ENCODE measurements at places on chromosomes 3 and 15. TPM values are rescaled to one million over a fixed set of nuclear protein-coding genes. Genes with fewer than 3 reads are reported as not detected.

The CATSPER2 gene
- 1.5 TPM for total RNA-seq

DNA sequence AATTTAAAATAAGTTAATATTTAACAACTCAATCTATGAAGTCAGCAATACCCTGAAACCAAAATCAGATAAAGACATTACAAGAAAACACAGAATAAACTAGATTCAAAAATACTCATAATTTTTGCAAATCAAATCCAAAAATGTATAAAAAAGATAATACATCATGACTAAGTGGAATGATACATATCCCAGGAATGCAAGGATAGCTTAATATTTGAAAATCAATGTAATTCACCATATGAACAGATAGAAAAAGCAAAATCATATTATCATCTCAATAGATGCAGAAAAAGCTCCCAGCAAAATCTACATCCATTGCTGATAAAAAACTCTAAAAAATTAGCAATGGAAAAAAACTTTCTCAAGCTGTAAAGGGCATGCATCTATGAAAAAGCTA lies 70.5 kb downstream of the SETMAR start:
- H3K36me3 ChIP-seq = no peaks in the 10 kb centered on the region
- no peak overlapping the region for H3K27ac ChIP-seq
- no peaks in the 10 kb centered on the region for H3K4me1 ChIP-seq
- no peak overlapping the region for H3K4me3 ChIP-seq
- H3K27me3 ChIP-seq = no peaks in the 10 kb centered on the region

DNA sequence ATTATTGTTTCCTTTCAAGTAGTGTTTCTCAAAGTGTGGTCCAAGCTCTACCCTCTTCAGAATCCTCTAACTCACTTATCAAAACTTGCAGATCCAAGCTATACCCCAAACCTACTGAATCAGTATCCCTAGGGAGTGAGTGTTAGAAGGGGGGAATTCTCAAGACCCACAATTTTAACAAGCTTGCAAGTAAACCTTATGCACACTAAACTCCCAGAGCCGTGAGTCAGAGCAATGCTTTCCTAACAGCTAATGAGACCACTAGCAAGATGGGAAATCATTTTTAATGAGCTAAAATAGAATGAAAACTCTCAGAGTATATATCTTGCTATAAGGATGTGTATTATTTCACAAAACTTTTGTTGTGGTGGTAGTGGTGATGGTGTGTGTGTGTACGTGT lies 41.1 kb upstream of the SRGAP3 start:
- H3K27ac ChIP-seq = no peak overlapping the region
- H3K4me1 ChIP-seq = peaks cover 20% of the 10 kb centered on the region
- no peaks in the 10 kb centered on the region for H3K36me3 ChIP-seq
- no peaks in the 10 kb centered on the region for H3K27me3 ChIP-seq
- no peak for DNase-seq

DNA sequence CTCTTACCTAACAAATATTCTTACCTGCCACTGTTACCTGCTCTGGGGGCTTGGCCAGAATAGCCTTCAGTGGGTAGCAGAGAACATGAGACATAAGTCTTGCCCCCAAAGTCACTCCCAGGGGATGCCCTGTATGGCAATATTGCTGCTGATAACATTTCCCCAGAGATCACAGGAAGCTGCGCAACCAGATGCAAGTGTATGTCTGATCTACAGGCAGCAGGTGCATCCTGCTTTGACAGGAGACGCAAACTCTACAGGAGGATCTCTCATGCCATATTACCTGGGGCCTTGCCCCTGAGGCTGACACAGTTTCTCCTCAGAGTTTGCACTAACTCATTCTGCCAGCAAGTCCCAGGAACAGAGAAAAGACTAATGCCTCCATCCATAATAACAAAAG lies 174.4 kb upstream of the LPP start:
- no peak overlapping the region for H3K27ac ChIP-seq
- no peaks in the 10 kb centered on the region for H3K27me3 ChIP-seq
- H3K4me3 ChIP-seq = no peak overlapping the region
- no peak for DNase-seq

- peaks cover 4% of the 10 kb centered on the region for H3K36me3 ChIP-seq
- H3K27me3 ChIP-seq = no peaks in the 10 kb centered on the region
- H3K4me3 ChIP-seq = peak overlapping the region; percentile 18
- H3K4me1 ChIP-seq = peaks cover 33% of the 10 kb centered on the region
Measured at GRCh38 chr15:67548862-67549651, 6.6 kb downstream of the MAP2K5 start.

GRCh38 chr3:73601481-73601880 lies 23.3 kb downstream of the PDZRN3 start:
- H3K4me1 ChIP-seq = no peaks in the 10 kb centered on the region
- H3K4me3 ChIP-seq = no peak overlapping the region
- H3K36me3 ChIP-seq = no peaks in the 10 kb centered on the region
- DNase-seq = no peak

Measured in neural progenitor cell (in vitro differentiated cells).